HL-60 (cell line): ENCODE measurements at places on chromosomes 2 and 18.

GRCh38 chr18:34370704-34371395 lies 146.1 kb upstream of the NOL4 start:
- no peak for DNase-seq

DNA sequence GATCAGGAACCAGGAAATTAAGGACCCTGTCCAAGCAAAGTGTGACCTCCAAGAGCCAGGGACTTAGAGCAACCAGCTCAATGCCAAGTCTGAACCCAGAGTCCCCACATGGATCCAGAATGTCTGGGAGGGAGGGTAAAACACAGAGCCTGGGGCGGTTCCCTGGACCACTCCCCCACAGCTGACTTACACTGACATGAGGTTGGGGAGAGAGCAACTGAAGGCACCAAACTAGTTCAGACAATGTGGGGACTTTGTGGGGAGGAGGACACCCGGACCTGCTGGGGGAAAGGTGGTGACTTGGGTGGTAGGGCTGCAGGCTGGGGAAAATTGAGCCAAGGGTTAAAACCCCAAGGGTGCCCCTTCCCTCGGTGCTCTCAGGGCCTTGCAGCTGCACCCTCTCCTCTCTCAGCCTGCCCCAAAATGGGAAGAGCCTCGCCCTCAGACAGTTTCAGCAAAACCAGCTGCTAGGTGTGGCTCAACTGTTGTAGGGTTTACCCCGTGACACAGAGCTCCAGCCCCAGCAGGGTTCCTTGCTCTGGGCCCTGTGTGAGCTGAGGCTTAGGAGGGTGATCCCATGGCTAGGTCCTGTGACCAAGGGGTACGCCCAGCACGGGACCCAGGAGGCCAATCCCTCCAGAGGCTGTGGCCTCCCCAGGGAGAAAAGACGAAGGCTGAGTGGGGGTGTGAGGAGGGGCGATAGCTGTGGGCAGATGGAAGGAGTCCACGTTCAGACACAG lies 28.6 kb downstream of the MARCO start:
- peak; percentile 90 for DNase-seq

DNA sequence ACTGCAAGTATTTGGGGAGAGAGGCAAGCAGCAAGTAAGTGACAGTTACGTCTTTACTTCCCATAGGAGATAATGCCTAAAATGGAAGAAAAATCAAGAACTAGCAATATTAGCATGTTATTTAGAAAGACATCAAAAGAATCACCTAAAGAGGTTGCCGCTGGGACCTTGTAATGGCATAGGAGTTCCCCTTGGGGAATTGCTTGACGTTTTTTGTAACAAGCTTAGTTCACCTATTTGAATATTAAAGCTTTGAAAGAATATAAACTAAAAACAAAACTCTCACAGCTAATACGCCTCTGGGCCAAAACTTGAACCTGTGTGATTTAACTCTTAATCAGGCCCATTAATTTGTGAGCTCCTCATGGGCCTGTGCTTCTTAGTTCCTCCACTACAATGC lies 89.0 kb downstream of the AAK1 start:
- DNase-seq, result no peak

DNA sequence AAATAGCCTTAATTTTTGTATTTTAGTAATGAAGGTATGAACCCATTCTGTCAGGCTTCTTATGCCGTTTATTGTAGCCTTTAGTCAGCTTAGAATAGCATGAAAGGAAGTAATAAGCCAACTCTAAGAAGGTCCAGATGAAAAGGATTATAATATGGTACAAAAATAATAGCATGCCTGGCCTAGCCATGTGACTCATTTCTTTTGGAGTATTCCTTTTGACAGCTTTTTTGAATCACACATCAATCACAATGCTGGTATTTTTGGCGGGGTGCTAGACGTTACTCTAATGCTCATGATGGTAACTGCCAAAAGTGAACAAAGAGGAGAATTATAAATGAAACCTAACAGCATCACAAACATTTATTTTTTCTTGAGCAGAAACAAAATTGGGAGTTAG lies 19.9 kb downstream of the FMNL2 start:
- DNase-seq, result no peak

- DNase-seq, result no peak
Observed at GRCh38 chr2:119253760-119254600, 30.3 kb downstream of the STEAP3 start.

DNA sequence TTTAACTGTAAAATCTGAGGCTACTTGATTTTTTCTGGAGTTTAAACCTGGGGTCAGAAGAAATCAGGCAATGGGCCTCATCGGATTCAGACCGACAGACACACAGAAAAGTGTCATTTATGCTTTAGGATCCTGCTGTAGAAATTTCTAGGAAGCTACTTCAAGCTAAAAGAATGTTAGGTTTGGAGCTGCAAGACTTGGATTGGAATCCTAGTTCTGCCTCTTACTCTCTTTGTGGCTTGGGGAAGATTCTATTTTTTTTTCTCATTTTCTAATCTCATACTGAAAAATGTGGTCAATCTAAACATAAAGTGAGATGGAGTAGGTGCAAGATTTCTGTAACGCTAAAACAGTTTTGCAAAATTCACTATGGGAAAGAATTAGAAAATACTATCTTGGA lies 48.8 kb upstream of the KCNE4 start:
- no peak for DNase-seq

DNA sequence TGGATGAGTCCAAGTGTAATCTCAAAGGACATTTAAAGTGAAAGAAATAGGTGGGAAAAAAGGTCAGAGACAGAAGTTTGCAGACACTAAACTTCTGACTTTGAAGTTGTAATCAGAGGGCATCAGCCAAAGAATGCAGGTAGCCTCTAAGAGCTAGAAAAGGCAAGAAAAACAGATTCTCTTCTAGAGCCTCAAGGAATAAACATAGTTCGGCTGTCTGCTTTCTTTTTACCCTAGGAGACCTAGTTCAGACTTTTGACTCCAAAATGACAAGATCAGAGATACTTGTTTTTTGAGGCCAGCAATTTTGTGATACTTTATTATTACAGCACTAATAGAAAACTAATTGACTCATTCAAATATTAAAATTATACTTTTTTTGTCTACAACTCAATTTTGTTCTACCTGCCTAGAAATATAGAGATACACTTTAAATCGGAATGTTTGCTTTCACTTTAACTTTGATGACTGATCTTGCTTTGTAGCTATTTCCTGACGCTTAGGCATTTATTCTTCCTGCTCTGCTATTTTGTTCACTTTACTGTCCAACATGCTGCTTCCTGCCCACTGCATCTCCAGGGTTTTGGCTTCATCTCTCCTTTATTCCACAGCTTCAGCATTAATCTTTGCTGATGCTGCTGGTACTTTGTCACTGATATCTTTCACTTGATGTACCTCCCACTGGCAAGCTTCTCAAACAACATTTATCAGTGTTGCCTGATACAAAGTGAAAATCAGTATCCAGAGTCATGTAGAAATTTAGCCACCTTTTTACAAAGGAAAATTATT lies 272.5 kb downstream of the DSEL start:
- DNase-seq, result no peak

- DNase-seq, result no peak
Observed at GRCh38 chr2:128584296-128584890, 265.7 kb upstream of the HS6ST1 start.

- peak; percentile 78 for DNase-seq
Observed at GRCh38 chr2:157468931-157469708, 25.2 kb upstream of the CYTIP start.

DNA sequence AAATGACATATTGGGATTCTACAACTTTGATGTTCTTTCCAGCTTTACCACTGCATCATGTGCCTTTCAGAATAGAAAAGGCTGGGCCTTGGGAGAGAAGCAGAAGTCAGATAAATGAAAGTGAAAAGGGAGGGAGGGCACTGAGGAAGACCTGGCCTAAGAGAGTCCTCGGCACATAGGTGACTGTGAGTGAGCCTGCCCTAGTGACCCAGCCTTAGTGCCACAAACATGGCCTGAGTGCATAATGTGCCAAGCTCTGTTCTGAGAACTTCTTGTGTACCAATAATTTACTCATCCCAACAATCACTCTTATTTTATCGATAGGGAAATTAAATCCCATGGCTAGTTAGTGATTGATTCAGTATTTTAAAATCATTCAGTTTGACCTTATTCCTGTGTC lies 436.6 kb downstream of the LRP1B start:
- no peak for DNase-seq

- no peak for DNase-seq
Observed at GRCh38 chr2:1011006-1011405, 60.4 kb downstream of the SNTG2 start.

DNA sequence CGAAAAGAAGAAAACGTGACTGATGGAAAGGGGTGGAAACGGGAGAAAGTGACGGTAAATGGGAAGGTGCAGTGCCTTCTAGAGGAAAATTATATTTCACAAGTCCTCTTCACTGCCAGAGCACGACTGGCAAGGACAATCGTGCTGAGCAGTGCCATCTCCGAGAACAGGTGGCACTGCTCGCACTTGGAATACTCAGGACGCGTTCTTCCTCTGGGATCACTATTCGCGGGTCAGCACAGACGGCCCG lies 364 bp downstream of the STAT1 start:
- DNase-seq, result no peak

DNA sequence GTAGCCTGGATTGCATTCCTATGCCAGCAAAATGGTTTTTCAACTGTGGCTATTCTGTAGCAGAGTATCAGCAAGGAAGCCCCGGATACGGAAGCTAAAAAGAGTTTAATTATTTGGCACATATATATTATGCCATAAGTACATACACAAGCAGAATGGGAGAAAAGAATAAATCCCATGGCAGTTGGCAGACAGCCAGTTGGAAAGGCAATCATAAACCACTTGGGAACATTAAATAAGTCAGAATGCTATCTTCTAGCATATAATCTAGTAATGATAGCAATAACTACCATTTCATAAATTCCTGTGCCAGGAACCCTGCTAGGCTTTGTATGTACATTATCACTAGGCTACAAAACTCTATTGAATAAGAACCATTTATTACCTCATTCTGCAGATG lies 26.0 kb downstream of the GALNT5 start:
- no peak for DNase-seq

GRCh38 chr18:80175451-80176204 lies 66.6 kb downstream of the ADNP2 start:
- DNase-seq, result no peak
